ENCODE measurements at places on chromosomes 7 and 10.

GRCh38 chr7:36232555-36232954 is 79.5 kb downstream of the EEPD1 start:
- no peak for DNase-seq

- no peak for DNase-seq
These were observed 110.4 kb downstream of the OSBPL3 start for GRCh38 chr7:24869572-24869971.

- DNase-seq, result peak; percentile 81
These were observed 180.3 kb upstream of the GRB10 start for GRCh38 chr7:50962962-50963374.

GRCh38 chr10:78628976-78629375 is 439.8 kb upstream of the ZMIZ1 start:
- DNase-seq, result no peak

- no peak for DNase-seq
These were observed 118.9 kb downstream of the CFAP58 start for GRCh38 chr10:104472505-104472904.

DNA sequence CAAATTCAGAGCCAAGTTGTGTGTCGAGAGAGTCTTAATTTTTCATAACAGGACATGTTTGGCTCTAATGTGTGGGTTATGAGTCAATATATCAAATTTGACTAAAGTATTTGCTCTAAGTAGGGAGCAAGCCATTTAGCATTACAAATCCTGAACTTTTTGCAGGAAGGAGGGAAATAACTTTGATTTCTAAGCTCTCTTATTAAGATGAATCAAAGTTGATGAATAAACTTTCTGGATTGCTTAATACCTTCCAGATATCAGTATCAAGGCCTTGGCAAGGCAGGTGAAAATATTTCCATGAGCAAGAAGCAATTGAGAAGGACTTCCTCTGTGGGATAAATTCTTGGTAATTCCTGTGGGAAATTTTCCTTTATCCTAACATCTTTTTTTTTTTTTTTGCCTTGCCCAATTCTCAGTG is 258.8 kb downstream of the AHR start:
- no peak for DNase-seq

DNA sequence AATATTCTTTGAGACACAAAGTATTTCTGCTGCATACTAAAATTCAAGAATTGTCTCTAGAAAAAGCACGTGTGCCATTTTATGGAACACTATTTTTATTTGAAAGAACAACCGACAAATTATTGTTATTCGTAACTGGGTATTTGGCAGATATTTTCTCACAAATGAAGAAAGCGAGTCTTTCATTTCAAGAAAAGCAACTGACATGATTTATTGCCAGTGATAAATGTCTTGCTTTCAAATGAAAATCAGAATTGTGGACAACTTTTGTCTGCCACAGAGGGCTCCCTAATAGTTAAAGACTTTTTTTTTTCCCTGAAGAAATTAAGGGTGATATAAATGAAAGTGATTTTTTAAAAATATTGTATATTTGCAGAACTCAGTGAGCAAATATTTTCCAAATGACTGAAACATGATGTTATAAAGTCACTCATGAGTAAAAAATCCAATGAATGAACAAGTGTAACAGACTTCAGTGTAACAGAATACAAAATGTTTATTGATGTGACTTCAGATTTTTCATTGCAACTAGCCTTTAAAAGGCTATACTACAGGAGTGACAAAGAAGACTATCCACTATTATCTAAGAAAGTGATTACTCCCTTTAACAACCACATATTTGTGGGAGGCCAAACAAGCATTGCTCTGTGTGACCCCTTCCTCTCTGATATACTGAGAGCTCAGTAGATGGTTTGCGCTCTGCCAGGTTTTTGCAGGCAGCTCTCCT is 49.0 kb upstream of the SEMA3E start:
- no peak for DNase-seq

- DNase-seq, result peak; percentile 27
These were observed 24.4 kb upstream of the PPIF start for GRCh38 chr10:79322616-79323543.

GRCh38 chr7:155885167-155886155 is 73.2 kb upstream of the SHH start:
- DNase-seq, result peak; percentile 18

DNA sequence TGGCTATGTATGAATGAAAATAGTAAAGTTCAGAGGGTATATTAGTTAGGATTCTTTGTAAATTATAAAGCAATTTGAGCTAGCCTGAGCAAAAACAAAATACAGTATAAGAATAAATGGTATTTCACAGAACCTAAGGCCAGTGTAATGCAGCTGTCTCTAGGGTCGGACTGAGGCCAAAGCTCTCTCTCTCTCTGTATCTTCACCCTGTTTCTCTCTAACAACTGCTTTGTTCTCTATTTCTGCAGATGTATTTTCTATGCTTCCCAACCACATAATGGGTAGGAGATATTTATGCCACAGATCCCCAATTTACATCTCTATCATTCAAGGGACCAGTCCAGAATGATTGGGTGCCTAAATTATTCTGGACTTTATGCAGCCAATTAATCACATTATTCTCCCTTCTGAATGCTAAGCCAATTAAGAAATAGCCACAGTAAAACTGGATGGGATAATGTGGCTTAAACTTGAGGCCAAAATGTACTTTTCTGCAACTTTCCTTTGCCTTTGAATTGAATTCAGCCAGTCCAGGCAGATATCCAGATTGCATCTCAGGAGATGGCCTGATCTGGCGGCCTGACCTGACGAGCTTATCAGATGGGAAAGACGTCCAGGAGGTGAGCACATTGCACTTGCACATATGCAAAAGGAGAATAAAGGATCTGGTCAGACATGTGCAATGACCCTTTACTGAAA is 24.6 kb upstream of the IMMP2L start:
- DNase-seq, result no peak

DNA sequence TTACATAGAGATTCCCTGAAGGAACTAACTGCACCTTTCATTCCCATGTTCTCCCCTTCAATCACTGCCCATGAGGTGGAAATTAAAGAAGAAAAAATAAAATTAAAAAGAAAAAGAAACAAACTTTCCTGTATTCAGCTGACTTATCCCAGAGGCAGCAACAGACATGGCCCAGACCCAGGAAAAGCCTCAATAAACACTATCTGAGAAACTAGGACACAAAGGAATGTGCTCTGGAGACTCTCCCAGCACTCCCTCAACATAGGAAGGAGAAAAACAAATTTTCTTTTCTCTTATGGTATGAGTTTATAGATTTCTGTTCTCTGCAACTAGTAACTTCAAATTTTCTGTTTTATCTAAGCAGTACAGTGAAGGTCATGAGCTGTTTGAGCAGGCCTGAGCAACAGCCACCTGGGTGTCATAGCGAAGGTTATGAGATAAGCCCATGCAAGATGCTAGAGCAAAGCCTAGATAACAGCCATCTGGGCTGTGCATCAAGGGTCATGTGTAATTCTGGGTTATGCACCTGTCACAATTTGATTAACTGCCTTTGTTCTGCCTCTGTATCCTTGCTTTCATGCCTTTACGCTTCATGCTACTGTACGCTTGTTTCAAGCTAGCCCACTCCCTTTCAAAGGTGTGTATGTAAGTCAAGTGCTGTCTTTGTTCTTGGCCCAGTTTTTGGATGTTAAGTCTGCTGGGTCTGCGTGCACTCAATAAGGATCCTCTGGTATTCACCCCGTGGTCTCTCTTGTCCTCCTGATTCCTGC is 11.0 kb upstream of the OR6B1 start:
- no peak for DNase-seq

DNA sequence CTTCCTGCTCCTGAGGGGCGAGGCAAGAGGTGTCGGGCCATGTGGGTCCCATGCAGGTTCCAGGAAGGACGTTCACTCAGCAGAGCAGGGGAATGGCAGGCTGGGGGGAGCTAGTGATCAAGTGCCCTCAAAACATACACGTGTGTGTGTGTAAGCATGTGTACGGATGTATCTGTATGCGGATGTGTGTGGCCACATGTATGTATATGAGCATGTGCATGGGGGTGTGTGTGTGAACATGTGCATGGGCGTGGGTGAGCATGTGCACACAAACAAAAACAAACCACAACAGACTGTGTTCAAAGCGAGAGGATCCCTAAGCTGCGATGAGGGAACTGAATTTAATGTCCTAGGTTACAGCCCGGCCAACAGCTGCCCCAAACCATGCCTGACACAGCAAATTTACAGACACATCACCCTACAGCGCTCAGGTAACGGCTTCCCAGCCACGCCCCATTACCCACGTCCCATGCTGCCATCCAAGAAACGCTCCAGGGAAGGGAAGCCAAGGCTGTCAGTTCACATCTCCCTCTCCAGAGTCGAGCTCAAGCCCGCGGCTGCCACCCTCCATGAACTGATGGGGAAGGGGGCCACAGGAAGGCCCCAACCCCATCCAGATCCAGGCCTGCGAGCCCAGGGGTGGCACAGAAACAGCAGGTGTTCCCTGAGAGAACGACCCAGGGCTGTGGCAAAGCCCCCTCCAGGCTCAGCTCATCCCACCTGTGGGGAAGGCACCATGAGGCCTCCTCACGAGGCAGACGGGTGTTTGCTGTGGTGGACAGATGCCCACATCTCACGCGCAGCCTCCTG is 56.6 kb downstream of the PTPRN2 start:
- no peak for DNase-seq

DNA sequence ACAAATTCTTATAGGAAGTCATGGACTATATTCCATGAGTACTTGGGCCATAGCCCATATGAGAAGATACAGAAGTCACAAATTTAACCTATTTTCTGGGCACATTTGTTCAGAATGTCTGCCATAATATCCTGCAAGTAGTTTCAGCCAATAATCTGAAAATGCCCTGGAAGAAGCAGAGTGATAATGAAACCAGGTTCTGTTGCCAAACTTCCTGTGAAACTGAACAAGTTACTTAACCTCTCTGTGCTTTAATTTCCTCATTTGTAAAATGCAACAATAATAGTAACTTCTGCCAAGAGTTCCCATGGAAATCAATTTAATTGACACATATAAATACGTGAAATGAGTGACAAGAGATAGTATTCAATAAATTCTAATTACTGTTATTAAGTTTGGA is 88.8 kb downstream of the SEMA3C start:
- no peak for DNase-seq

DNA sequence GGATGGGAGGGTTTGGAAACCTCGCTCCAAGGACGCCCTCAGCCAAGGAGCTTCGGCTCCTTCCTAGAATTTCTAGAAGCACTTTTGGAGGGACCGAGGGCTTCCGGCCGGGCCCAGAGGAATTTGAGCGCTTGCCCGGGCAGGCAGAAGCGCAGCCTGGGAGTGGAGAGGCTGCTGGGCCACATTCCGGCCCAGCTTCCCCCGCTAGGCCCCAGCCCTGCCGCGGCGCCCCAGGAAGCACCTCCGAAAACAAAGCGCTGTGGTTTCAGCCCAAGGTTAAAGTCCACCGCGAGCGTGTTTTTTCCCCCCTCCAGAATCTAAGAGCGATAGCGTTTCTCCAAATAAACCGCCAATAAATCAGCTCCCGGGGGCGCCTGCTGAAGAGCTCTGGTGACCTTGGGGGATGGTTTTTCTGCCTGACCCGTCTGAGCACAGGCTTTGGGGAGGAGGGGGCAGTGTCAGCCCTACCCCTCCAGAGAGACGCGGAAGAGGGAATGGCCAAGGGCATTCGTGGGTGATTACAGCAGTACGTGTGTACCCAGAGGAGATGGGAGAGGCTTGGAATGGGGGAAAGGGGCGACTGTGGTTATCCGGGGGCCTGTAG is 5.7 kb upstream of the TNRC18 start:
- DNase-seq, result no peak

- DNase-seq, result no peak
These were observed 24.3 kb upstream of the DNAJB12 start for GRCh38 chr10:72379062-72379461.

DNA sequence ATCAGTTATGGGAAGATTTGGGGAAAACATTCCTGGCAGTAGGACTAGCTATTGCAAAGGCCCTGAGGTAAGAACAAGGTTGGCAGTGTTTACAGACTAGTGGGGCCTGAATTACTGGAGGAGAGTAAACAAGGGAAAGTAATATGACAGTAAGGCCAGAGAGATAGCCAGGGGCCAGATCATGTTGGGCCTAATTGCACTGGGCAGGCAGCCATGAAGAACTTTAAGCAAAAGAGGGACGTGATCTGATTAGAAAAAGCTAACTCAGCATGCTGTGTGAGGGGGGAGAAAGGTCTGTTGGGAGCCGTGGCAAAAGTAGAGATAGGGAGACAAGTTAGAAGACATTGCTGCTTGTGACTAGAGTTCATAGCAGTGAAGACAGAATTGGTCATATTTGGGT is 9.2 kb downstream of the NUP42 start:
- DNase-seq, result no peak

GRCh38 chr7:3915337-3915878 is 614.4 kb downstream of the SDK1 start:
- no peak for DNase-seq

GRCh38 chr7:139183878-139184338 is 47.1 kb upstream of the UBN2 start:
- DNase-seq, result no peak

DNA sequence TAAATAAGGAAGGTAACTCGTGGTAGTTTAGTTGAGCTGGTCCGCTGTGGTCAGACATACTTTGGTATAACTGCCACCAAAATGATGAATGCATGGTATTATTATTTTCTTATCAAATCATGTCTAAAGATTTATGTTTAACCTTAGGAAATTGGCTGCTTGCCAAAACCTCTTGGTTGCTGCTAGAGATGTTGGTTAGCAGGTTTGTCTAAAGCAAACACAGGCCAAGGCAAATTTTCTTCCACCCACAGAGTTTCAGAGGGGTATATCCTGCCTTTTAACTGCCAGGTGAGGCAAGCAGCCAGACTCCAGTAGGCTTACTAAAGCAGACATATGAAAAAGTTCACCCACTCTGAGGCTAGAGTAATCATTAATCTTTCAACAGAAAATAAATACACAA is 101.4 kb downstream of the SEMA3E start:
- DNase-seq, result no peak

GRCh38 chr7:223118-223800 is 30.9 kb downstream of the FAM20C start:
- DNase-seq, result no peak

GRCh38 chr10:14593806-14594205 is 180.9 kb downstream of the FAM107B start:
- DNase-seq, result no peak

DNA sequence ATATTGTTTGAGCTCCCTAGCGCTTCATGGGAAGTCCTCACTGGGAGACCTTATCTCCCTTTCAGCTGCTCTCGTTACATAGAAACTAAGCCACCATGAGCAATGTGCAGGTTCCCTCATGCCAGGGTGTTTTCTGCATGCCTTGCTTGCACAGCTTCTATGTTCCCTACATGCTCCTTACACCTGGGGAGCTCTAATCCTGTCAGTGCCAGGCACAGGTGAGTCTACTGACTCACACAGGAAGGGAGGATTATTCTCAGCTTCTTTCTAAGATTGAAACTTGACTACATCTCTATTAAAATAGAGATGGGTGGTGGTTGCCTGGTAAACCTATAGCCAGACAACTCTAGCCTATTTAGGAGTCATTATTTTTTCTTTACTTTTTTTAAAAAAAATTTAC is 375.7 kb upstream of the CDC14C start:
- DNase-seq, result no peak

DNA sequence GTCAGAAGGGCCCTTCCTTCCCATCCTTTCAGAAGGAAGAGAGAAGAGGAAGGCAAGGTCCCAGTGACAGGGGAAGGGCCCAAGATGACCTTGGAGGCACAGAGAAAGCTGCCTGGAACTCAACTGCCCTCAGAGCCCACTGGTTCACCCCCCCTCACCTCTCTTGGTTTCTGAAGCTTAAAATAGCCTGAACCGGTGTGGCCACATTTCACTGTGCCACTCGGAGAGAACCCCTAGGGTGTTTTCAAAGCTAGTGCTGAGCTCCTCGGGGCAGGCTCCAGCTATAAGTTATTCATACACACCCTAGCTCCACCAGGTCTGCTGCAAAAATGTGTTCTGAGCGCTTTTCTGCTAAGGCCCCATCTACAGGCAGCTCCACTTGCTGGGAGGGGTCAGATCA is 60.9 kb upstream of the ADRB1 start:
- DNase-seq, result no peak
